ENCODE measurements at places on chromosomes 12 and 14.

DNA sequence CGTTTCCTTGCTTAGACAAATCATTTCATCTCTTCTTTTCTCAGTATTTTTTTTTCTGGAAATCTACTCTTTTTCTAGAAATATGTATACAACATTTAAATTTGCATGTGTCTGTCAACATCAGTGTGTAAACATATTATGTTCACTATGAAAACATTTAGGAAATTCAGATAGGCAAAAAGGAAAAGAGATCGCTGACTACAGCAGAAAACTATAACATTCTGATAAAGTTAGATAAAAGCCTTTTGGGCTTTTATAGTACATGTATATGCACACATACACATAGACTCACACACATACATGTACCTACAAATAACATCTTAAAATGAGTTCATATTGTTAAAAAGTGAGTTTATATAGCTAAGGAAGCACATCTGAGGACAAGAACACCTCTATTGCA is 142.1 kb downstream of the RAD51B start:
- no peak for DNase-seq

DNA sequence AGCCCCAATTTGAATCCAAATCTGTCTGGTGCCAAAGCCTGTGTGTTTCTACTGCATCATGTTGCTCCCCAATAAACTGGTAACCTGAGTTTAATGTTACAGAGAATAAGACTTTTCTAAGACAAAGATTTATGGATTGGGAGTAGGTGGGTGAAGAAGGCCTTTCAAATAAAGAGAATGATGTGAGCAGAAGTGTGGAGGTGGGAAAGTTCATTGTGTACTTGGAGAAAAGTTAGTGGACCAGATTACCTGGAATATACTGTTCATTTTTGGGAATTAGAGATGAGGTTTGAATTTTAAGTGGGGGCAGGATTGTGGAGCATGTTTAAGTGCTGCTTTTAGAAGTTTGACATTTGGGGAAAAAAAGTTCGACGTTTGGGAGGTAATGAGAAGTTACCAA is 3.1 kb downstream of the FRS2 start:
- no peak for DNase-seq

GRCh38 chr14:77923131-77923936 is 123.4 kb downstream of the ADCK1 start:
- no peak for DNase-seq

- DNase-seq: no peak
Measured at GRCh38 chr12:47558625-47559345, 147.0 kb downstream of the RPAP3 start.

DNA sequence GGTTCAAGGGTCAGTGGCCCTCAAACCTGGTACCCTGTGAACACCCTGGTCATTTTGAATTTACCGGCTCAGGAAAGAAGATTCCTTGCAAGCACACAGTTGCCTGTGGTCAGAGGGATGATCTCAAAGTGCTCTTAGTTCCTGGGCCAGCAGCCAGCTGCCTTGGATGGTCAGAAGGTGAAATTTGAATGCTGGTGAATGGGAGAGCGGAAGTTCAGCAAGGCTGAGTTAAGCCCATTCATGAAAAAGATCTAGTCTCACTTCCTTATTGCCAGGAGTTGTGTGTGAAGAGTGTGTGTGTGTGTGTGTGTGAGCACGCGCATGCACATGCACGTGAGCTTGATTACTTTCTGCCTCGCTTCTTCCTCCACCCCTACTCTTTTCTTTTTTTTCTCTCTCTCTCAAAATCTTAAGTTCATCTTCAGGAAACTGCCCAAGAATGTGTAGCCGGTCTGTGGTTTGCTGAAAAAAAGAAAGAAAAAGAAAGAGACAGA is 155.5 kb upstream of the CCND2 start:
- DNase-seq: no peak

DNA sequence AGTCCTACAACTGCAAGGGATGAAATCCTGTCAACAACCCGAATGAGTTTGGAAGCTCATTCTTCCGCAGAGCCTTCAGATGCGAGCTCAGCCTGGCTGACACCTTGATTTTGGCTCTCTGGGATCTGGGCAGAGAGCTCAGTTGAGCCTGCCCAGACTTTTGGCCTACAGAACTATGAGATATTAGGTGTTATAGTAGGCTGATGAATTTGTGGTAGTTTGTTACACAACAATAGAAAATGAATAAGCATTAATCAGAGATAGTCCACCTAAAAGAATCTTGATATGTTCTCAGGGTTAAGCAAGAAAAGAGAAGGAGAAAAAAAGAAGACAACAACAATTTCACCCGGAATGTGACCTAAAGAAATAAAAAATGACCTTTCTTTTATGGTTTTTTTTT is 30.4 kb upstream of the GZMB start:
- no peak for DNase-seq

DNA sequence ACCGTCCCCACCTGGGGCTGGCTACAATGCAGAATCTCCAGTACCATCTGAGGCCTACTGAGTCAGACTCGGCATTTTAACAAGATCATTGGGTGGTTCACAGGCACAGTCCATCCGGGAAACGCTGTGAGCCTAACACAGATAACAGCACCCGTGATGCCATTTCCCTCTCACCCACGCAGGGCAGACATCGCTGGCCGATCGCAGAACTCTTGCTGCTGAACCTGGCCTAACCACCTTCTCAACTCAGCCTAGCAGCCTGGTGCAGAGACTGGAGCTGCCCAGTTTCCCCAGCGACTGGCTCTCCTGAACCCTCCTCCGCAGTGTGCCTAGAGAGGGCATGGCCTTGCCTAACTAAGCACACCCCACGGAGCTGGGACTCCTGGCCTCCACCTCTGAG is 83.3 kb downstream of the NCOR2 start:
- no peak for DNase-seq

GRCh38 chr14:68794851-68795596 is 2.2 kb upstream of the ZFP36L1 start:
- no peak for DNase-seq

DNA sequence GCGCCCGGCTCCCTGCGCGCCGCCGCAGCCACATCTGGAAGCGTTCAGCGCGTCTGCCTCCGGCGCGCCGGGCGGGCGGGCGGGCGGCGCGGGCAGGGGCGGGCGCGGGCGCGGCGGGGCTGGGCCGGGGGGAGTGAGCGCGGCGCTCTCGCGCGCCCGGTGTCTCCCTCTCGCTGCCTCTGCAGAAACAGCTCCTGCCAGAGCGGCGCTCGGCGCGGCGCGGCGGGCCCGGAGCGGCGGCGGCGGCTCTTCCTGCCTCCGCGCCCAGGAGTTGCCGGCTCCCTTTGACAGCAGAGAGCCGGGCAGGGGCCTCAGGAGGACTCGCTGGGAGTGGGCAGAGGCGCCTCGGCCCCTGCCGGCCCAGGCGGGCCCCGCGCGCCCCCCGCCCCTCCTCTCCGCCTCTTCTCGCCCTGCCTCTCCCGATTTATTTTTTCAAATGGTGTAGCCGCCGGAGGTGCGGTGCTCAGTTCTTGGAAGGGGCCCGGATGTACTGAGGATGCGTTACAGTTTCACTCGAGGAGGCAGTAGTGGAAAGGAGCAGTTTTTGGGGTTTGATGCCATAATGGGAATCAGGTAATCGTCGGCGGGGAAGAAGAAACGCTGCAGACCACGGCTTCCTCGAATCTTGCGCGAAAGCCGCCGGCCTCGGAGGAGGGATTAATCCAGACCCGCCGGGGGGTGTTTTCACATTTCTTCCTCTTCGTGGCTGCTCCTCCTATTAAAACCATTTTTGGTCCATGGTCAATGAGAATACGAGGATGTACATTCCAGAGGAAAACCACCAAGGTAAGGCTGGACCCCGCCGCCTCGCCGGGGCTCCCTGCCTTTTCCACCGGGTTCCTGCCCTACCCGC is at the start of gene CACNA1C:
Gene CACNA1C, plus strand, starts transcription at position 162 of the 853 bp plus-strand sequence. Its CDS starts 576 bp downstream, at position 738.
- DNase-seq: peak; percentile 45

GRCh38 chr12:5013266-5013730 is 30.4 kb upstream of the KCNA5 start:
- DNase-seq: no peak

DNA sequence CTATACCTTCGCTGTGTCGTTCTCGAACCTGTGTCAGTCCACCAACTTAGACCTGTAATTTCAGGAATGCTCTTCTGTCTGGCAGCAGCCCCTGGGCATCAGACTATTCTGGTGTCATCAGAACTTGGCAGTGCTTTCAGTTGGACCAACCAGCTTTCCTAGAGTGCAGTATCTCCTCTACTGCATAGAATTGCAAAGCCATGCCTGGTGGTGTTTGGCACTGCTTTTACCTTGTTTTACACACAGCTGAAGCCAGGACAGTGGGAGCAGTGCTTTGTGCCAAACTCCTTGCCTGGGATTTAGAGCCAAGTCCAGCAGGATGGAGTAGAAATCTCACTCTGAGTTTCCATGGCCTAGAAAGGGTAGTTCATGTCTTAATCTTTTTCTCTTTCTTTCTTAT is 1.5 kb downstream of the FLVCR2 start:
- no peak for DNase-seq

DNA sequence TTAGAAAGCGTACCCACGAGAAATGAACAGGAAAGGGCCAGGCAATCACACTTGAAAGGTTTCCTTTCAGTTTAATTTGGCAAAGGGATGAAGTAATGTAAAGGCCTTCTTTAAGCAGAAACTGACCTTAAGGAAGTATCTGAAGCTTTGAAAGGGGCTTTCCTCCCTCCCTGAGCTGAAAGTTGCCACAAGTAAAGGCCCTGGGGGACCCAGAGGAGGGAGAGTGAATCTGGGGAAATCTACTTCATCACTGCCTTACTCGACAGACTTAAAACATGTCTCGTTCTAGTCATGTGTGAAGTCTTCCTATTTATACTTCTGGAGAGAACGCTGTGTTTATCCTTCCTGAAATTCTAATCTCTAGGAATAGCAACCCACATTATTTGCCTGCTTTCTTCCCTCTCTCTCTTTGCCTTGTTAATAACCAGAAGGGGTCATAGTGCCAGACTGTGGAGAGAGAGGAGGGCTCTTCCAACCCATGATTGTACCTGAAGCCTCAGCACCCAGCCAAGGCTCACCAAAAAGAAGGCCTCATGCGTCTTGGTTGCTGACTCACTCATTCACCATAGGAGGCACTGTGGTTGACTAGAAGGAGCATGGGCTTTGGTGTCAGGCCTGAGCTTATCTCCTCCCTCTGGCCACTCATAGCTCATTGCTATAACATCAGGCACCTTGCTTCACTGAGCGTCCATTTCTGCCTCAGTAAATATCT is 10.2 kb upstream of the GPX2 start:
- no peak for DNase-seq

GRCh38 chr14:74846968-74847665 is 28.8 kb downstream of the PROX2 start:
- no peak for DNase-seq

GRCh38 chr14:57085801-57086200 is 182.9 kb downstream of the EXOC5 start:
- peak; percentile 96 for DNase-seq

- DNase-seq: no peak
Measured at GRCh38 chr12:97321621-97322020, 141.0 kb upstream of the RMST start.

DNA sequence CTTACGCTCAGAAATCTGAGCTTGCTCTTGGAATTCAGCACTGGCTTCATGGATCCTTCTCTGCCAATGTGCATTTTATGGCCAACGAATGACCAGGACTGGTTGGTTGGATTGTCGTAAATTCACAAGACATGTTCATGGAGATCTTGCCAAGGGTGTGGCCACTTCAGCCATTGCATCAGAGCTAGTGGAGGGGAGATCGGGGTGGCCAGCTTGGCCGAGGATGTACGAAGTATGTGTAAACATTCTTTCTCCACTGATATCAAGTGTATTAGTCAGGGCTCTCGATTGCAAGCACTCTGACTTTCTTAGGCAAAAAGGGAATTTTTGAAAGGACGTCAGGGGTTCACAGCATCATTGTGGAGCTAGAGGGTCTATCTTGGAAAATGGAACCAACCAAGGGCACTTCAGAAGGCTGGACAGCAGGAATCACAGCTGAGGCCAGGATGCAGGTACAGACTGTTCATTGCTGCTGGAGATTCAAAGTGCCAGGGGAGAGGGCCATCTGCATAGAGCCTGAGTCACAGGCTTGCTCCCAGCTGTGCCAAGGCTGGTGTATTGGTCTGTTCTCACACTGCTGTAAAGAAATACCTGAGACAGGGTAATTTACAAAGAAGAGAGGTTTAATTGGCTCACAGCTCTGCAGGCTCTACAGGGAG is 32.9 kb upstream of the ADGRD1 start:
- DNase-seq: no peak

- no peak for DNase-seq
Measured at GRCh38 chr12:41940571-41940970, 204.1 kb downstream of the GXYLT1 start.

DNA sequence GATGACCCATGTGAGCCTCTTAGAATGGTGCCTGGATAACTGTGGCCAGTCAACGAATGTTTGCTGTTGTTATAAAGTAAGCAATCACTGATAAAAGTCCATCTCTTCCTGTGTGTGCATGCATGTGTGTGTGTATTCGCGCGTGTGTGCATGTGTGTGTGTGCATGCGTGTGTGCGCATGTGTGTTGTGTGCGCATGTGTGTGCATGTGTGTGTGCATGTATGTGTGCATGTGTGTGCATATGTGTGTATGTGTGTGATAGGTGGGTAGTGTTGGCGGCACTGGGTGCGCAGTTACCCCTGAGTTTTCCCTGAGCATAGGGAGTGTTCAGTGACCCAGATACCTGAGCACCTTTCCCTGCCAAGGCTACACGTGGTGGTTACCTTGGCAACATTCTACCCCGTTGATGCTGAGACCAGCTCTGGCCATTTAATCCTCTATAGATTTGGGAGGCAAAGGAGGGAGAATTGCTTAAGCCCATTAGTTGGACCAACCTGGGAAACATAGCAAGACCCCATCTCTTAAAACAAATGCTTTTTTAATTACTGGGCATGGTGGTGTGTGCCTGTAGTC is 137.8 kb downstream of the SLC15A4 start:
- DNase-seq: no peak

DNA sequence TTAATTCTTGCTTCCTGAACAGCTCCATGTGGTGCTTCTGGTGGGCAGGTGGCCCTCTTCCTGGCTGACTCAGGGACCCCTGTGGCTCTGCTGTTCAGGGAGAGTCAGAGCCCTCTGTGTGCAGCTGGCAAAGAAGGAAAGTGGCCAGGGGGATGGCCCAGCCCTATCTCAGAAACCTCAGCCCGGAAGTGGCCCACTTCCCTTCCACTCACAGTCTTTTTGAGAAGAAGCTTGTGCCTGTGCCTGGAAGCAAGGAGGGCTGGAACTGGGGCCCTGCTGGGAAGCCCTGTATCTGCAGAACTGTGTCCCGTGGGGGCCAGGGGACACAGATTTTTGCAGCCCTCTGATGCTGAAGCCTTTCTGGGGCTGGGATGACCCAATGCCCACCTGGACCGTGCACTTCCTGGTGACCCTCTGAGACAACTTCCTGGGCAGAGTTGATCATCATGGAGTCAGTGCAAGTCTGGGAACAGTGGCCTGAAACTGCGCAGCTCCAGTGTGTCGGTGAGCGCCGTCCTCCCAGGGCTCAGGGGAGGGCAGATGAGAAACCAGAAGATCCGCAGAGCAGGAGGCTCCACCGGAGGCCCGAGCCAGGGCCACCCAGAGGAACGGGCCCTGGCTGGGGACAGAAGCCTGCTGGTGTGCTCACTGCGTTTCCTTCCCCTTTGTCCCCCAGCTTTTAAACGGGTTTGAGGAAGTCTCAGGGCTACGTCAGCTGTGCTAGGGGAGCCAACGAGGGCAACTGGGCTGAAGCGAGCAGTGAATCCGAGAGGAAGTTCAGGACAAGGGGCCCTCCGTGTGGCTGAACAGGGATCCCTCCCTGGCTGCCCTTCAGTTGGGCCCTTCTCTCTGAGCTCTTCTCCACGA is 217.4 kb upstream of the RTL1 start:
- DNase-seq: no peak

Measured in NCI-H1105 (cell line).